ENCODE measurements at places on chromosomes 2 and 18.
A peak's percentile ranks its signal among the peaks of the same experiment; 100 is the strongest.

DNA sequence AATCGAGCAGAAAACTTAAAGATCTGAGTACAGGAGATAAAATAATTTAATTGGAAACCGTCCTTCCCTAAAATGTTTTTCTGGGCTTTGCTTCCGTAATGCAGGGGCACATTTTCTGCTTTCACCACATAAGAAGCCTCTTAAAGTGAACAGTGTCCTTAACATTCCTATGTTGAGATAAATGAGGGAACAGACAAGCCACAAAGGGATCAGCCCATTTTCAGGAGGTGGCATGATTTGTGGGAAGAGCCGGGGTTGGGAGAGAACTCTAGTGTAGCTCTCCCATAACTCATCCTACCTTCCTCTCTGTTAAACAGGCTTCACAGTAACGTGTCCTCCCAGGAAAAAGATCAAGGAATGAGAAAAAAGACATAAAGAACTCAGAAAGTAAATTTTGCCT, 56.9 kb upstream of the ACVR1C start:
- no peak for DNase-seq

DNA sequence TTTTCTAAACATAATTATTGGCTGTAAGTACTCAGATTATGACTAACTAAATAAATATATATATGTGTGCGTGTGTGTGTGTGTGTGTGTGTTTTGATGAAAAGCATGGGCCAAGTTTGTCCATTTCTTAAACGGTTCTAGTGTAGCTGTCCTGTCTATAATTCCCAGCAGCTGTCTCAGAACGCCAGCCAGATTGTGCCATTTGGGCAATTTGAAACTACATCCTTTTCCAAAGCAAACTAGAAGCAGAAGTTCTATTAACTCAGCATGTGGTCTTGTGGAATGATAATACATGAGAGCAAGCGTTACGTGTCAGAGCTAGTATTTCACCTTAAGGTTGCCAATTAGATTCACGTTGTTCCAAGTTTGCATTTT, 1.7 kb downstream of the ARHGAP28 start:
- no peak for DNase-seq

DNA sequence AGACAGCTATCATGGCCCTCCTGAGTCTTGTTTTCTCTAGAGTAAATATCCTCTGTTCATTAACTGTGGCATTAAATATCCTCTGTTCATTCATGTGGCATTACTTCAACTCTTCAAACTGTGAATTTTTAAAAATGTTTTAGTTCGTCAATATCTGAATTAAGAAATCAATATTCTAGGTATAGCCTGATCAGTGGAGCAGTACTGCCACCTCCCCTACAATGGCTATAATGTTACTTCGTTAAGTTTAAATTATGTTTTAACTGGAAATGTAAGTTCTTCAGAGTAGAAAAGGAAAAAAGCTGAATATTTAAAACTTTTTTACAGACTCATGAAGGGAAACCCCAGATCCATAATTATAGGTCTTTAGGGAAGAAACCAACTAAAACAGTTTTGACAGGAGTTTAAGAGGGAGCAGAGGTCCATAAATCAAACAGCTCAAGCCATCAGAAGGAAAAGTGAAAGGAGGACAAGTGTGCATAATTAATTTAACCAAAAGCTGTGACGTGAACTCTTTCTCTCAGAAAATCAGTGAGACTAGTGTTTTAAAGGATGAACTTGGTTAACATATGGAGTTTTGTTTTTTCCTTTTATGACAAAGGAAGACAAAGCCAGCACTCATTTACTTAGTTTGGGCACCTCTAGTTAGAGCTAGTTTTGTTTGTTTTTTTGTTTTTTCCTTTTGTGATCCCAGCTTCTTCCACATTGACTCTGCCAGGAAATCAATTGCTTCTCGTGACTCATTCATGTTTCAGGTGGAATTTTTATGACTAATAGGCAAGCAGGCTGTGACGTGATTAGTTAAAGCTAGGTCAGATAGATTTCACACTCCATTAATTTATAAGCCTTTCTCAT, 44.9 kb downstream of the RBBP8 start:
- peak; percentile 82 for DNase-seq

DNA sequence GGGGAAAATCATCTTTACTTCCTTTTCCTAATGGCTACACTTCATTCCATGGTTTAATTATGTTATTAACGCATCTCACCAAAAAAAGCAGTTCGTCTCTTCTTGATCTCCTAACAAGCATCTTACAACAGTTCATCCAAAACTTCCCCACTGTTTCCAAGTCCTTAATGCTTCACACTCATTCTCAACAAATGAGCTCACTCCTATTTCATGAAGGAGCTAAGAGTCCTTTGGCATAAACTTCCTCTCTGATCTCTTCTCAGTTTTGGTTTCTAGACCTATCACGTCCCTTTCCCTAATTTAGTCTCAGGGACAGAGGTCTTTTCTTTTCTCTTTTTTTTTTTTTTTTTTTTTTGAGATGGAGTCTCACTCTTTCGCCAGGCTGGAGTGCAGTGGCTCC, 205.9 kb upstream of the SLC39A10 start:
- no peak for DNase-seq
